ENCODE measurements at places on chromosomes 2 and 18.

DNA sequence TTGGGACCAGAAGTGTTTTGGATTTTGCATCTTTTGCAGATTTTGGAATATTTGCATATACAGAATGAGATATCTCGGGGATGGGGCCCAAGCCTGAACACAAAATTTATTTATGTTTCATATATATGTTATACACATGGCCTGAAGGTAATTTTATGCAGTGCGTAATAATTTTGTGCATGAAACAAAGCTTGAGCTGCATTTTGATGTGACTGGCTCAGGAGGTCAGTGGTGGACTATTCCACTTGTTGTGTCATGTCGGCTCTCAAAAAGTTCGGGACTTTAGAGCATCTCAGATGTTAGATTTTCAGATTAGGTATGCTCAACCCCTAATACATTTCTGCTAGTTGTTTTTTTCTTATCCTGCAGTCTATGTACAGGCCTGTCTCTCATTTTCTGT lies 145.4 kb downstream of the FAM210A start:
- DNase-seq, result no peak

DNA sequence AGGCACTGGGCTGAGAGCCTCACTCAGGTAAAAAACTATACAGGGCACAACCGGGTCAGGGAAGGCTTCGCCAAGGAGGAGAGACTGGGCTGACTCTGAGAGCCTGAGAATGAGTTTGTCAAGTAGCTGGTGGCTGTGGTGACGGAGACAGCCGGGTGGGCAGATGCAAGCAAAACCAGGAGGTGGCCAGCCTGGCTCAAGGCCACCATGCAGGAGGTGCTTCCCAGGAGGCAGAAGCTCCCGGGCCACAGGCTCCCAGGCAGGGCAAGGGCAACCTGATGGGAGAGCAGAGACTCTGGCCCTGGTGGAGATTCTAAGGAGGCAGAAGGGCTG lies 2.9 kb upstream of the INHBB start:
- no peak for DNase-seq

GRCh38 chr2:47896450-47896968 lies 9.8 kb downstream of the FBXO11 start:
- DNase-seq, result no peak

- no peak for DNase-seq
These were observed 46.9 kb upstream of the UBXN4 start for GRCh38 chr2:135694711-135695110.

GRCh38 chr18:79374408-79375171 lies 21.1 kb upstream of the NFATC1 start:
- DNase-seq, result peak; percentile 77

- DNase-seq, result no peak
These were observed 159.4 kb downstream of the NRXN1 start for GRCh38 chr2:50872543-50872942.

GRCh38 chr18:68447286-68447685 lies 267.6 kb downstream of the TMX3 start:
- DNase-seq, result no peak

DNA sequence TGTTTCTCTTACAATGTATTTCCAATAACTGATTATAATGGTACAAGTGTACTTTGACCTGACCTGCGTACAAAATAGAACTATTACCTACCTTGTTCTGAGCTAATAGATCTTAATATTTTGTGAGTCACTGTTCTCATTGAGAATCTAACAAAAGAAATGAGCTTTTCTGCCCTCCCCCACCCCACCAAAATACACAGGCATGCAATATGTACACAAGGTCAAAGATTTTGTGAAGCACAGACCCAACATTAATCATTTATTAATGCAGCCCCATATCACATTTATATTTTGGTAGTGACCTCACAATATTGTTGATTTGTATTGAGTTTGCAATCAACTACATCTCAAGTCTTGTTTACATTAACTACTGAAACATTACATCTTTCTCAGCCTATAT lies 86.5 kb downstream of the CDH20 start:
- DNase-seq, result no peak

GRCh38 chr2:217986256-217986961 lies 16.4 kb downstream of the TNS1 start:
- peak; percentile 43 for DNase-seq

GRCh38 chr18:32378705-32379104 lies 92.0 kb downstream of the GAREM1 start:
- no peak for DNase-seq

- DNase-seq, result no peak
These were observed 148.9 kb downstream of the ATP9B start for GRCh38 chr18:79217979-79218604.

DNA sequence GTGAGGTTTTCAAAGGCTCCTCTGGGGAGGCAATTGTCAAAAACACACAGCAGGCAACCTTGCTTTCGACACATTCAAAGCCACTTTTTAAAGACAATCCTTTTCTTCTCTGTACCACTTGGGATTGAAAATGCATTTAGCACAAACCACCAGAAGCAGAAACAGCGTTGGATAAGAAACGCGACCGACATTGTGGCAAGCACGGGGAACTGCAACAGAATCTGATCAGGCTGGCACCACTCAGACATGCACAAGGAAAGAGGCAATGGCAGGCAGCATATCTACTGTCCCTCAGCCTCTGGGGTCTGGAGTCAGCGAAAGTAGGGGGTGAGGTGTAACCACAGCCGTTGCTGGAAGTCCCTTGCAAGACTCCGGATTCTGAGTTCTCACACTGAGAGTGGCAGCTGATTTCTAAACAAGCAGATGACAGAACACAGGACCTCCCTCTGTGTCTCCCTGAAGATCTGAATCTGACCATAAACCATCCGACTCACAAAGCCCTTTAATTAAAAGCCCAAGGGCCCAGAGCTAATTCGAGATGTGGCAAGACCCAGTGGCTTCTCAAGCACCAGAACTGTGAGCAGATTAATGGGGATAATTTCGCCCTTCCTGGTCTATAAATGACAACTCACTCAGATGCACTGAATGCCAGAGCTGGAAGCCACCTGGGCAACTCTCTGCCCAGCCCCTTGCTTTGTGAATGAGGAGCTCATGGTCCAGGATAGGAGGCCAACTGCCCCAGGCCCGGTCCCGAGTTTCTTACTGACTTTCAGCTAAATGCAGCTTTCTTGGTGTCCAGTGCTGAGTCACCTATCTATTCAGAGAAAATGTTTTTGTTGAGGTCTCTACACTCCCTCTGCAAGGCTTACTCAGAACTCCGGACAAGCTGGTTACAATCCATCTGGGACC lies 29.6 kb downstream of the CYRIA start:
- no peak for DNase-seq

GRCh38 chr2:100588071-100588786 lies 25.4 kb downstream of the PDCL3 start:
- no peak for DNase-seq

GRCh38 chr2:54285451-54285850 lies 29.4 kb upstream of the TSPYL6 start:
- DNase-seq, result no peak

GRCh38 chr2:226658555-226658954 lies 141.1 kb downstream of the IRS1 start:
- no peak for DNase-seq

- DNase-seq, result no peak
These were observed 120.9 kb upstream of the TTC39C start for GRCh38 chr18:23893653-23894052.

- DNase-seq, result no peak
These were observed 30.4 kb downstream of the TRABD2A start for GRCh38 chr2:84850471-84850870.

DNA sequence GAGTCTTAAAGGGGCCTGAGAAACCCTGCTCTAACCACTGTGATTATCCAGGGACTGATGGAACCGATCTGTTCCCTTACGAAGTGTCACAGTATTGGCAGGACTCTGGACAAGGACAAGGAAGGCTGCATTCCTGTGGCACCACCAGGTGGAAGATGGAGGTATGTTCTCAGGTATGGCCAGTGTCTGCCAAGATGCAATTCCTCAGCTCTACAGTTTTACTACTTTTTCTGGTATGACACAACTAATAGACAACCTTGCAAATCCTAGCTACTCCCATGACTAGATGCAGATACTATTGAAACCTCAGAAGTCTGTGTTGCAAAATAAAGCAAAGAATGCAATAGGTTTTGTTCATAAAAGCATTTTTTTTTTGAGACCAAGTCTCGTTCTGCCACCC lies 14.6 kb downstream of the RAB31 start:
- DNase-seq, result no peak

DNA sequence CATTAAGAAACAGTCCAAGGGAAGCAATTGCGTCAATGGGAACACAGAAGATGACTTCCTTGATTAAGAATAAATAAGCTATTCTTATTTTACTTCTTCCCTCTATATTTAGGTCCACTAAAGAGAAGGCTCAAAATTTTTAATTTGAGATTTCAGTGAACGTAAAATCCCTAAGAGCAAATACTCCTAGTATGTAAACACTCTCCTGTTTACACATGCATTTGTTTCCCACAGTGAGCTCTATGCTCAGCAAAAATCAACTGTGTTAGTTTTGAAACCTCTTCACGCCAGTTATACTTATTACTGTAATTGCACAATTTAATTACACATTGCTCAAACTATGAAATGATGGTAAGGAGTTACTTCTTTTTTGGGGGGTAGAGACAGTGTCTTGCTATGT lies 8.8 kb downstream of the SLC39A6 start:
- DNase-seq, result no peak

GRCh38 chr2:193502363-193503035 lies 1307.8 kb upstream of the TMEFF2 start:
- peak; percentile 66 for DNase-seq

- no peak for DNase-seq
These were observed 988 bp upstream of the KANSL1L start for GRCh38 chr2:210172219-210172575.

GRCh38 chr2:176405477-176405876 lies 136.2 kb downstream of the MTX2 start:
- no peak for DNase-seq

DNA sequence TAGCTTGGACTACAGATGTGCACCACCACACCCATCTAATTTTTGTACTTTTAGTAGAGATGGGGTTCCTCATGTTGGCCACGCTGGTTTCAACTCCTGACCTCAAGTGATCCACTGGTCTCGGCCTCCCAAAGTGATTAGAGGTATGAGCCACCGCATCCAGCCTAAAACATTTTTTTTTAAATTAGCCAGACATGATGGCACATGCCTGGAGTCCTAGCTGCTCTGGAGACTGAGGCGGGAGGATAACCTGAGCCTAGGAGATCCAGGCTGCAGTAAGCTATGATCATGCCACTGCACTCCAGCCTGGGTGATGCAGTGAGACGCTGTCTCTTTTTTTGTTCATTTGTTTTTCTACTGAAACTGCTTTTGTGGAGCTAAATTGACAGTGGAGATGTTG lies 64.6 kb upstream of the ATG16L1 start:
- no peak for DNase-seq

GRCh38 chr18:78477840-78478239 lies 501.8 kb upstream of the SALL3 start:
- no peak for DNase-seq

DNA sequence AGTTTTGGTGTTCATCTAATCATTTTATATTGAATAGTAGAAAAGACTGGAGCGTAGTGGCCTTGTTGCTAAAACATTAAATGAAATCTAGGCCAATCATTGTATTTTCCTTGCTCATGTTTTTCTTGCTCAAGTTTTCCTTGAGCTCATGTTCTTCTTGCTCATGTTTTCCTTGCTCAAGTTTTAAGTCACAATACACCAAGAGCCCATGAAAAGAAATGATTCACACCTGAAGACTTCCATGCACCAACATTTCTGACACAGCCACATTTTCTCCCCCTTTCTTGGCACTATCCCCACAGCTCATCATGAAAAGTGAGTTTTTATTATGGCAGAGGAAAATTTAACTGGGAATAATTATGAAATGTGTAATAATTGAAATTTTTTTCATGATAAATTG lies 92.0 kb downstream of the LRP1B start:
- no peak for DNase-seq

GRCh38 chr18:32583431-32583830 lies 112.7 kb upstream of the GAREM1 start:
- no peak for DNase-seq

DNA sequence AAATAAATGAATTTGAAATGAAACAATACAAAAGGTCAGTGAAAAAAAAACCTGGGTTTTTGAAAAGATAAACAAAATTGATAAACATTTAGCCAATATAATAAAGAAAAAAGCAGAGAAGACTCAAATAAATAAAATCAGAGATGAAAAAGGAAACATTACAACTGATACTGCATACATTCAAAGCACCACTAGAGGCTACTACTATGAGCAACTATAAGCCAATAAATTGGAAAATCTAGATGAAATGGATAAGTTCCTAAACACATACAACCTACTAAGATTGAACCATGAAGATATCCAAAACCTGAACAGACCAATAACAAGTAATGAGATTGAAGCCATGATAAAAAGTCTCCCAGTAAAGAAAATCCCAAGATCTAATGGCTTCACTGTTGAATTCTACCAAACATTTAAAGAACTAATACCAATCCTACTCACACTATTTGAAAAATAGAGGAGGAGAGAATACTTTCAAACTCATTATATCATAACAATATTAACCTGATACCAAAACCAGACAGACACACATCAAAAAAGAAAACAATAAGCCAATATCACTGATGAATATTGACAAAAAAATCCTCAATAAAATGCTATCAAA lies 80.8 kb upstream of the CERS6 start:
- no peak for DNase-seq

- DNase-seq, result no peak
These were observed 25.1 kb upstream of the IL1R1 start for GRCh38 chr2:102117472-102117858.

- DNase-seq, result no peak
These were observed 37.1 kb downstream of the MAP4K4 start for GRCh38 chr2:101734505-101735165.

GRCh38 chr2:168191955-168192785 lies 55.2 kb downstream of the STK39 start:
- DNase-seq, result no peak

DNA sequence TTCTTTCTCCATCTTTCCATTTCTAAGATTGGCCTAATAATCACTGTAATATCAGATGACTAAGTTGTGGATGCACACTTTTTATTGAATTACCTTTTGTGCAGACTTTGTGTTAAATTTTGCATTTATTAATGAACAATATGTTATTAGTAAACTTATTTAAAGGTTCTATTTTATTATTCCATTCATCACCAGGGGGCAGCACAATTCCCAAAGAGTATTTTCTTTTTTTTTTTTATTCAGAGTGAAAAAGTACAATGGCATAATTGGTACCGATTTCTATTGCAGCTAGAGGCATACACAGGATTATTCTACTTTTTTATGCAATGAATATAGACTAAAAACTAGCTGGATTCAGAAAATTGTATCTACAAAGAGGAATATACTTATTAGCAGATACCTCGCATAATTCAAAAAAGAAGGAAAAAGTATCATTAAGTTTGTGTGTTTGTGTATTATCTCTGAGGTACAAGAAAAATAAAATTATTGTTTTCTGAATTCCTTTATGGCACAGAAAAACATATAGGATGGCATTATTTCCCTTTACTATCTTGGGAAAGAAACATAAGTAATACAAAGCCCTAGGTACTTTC lies 390.6 kb downstream of the ERBB4 start:
- DNase-seq, result no peak

DNA sequence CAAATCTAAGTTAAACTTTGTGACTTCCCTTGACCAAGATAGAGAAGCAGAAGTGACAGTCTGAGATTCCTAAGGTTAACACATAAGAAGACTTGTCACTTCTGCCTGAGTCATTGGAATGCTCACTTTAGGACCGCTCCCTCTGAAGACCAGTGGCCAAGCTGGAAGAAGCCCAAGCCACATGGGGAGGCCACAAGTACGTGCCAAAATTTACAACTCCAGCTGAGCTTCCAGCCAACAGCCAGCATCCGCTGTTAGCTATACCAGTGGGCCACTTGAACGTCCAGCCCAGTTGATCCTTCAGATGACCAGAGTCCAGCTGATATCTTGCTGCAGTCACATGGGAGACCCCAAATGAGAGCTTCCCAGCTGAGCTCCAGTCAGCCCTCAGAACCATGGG lies 18.1 kb upstream of the ANTXR1 start:
- DNase-seq, result no peak

Data from spleen (tissue), 13 donors.